CD4-positive, alpha-beta T cell treated with Interferon alpha-2 for 1 hour (primary cell): ENCODE measurements at places on chromosomes 7 and 10.

- no peak for DNase-seq
Measured at GRCh38 chr7:571718-572415, 52.2 kb upstream of the PDGFA start.

- no peak for DNase-seq
Measured at GRCh38 chr10:73106301-73106700, 4.0 kb upstream of the NUDT13 start.

DNA sequence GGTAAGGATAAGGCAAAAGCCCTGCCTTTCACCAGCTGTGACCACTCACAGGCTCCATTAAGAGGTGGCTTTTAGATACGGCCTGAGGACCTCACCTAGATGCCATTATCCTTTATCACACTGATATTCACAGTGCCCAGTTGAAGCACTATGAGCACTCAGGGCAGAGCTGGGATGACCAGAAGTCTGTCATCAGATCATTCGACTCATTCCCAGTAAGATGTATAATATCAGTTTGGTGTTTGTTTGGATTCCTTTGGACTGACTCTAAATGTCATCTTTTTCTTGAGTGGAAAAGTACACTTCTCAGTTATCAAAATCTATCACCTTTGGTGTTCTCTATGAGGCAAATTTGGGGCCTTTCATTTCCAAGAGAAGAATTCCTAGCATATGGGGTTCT, 18.7 kb downstream of the CCDC136 start:
- no peak for DNase-seq

DNA sequence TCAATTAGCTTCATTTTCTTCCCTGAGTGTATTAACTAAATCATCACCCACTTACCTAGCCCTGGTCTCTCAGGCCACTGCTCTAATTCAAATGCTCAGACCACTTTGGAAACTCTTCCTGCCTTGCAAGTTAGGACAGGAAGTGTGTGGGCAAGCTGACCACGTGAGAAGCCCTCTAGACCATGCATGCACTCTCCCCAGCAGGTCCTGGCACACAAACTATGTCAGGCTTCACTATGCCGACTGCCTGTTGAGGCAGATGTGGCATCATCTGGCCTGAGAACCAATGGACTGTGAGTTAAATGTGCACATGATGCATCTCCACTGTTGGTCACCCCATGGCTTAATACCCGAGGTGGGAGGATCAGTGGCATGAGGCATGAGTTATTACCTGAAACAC, 439.6 kb downstream of the GRID1 start:
- no peak for DNase-seq

- DNase-seq: no peak
Measured at GRCh38 chr10:34576797-34577196, 238.3 kb downstream of the PARD3 start.

- no peak for DNase-seq
Measured at GRCh38 chr7:41955893-41956675, 253.2 kb upstream of the INHBA start.

GRCh38 chr10:117370205-117370604, 5.0 kb downstream of the PDZD8 start:
- no peak for DNase-seq

GRCh38 chr7:122975341-122975740, 20.2 kb downstream of the TAS2R16 start:
- DNase-seq: no peak

GRCh38 chr7:24842029-24842428, 84.8 kb upstream of the GSDME start:
- DNase-seq: no peak

DNA sequence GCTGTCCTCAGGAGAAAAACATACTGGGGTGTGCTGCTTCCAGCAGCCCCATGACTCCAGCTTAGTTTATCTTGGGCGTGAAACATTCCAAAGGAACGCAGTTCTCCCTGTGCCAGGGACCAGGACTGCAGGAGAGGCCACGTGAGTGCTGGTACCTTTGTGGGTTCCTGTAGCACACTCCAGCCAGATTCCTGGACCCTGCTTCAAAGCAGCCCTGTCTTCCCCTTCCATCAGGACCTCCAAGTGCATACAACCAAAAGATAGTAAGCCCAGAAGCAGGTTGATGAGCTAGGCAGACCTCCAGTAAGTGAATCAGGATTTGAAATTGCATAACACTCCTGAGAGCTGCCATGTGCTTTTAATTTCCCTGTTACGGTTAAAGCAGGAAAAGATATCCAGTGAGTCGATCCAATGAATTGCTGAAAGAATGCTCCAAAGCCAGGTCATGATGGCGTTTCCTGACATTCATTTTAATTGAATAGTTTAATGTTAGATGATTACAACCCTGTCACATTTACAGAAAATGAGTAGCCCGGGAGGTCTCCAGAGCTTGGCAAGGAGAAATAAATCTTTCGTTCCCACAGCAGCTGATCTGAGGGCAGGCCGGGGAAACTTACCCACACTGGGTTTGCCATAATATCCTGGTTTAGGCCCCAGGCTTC, 38.9 kb upstream of the CPXM2 start:
- DNase-seq: no peak

- no peak for DNase-seq
Measured at GRCh38 chr10:50909334-50910014, 24.0 kb upstream of the A1CF start.

- DNase-seq: peak; percentile 1
Measured at GRCh38 chr7:79778786-79779770, 325.6 kb upstream of the MAGI2 start.

GRCh38 chr10:69328380-69328735, 50.1 kb downstream of the HK1 start:
- DNase-seq: no peak

GRCh38 chr10:60206735-60207134, 182.9 kb downstream of the ANK3 start:
- DNase-seq: no peak

DNA sequence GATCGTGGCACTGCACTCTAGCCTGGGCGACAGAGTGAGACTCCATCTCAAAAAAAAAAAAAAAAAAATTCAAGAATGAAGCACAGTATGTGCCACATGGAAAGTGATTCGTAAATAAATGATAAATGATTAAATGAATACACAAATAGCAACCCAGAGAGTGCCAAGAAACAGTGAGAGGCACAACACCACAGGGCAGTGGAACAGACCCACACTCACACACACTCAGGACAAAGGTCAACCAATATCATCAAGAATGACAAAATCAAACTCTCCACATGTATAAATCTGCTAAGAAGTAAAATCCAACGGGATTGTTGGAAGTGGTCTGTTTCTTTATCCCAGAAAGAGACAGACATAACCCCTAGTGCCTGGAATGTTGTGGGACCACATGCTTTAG, 77.4 kb downstream of the HTR7 start:
- DNase-seq: no peak

GRCh38 chr10:77377678-77378352, 259.8 kb downstream of the KCNMA1 start:
- DNase-seq: no peak

GRCh38 chr10:123651421-123652047, 14.6 kb upstream of the GPR26 start:
- DNase-seq: no peak

DNA sequence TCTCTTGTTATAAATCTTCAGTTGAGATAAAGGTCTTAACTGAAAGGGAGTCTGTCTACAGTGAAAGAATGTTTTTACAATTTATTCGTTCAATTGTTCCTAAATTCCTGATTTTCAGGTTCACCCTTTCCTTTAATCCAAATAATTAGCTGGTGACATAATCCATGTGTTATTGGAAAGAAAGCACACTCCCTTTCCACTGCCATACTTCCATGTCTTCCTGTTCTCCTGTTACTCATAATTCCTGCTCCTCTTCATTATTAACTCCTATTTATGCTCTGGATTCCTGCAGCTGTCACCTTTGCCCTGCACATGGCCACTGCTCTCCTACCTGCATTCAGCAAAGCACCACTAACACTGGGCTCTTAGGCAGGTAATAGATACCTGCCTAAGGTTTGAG, 40.0 kb upstream of the FAM3C start:
- DNase-seq: no peak
